ENCODE measurements at places on chromosomes 4 and X.

DNA sequence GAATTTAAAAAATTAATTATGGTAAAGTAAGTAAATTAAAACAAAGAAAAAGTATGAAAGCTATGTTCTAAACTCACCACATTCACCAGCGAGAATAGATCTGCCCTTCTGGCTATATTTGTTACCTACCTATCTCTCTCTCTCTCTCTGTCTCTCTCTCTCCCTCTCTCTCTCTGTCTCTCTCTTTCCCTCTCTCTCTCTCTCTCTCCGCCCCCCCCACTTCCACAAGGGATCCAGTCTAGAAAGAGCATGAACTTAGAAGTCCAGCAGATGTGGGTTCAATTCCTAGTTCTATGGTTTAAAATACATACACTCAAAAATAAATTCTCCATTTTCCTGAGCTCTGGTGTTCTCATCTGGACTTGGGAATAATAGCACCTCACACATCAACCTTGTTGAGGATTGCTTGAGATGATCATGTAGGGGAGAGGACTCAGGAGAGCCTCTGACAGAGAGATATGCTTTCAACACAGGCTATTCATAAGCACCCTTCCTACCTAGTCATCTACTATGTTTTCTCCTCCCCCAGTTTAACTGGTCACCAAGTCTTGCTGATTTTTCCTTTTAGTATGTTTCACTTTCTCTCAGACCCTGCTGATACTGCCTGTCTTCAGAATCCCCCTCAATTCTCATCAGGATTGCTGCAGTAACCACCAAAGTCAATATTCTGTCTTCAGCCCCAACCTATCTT lies 64.7 kb downstream of the SLC7A11 start:
- no peak for DNase-seq

- no peak for DNase-seq
These were observed 595.0 kb upstream of the BOD1L1 start for GRCh38 chr4:14222377-14223029.

DNA sequence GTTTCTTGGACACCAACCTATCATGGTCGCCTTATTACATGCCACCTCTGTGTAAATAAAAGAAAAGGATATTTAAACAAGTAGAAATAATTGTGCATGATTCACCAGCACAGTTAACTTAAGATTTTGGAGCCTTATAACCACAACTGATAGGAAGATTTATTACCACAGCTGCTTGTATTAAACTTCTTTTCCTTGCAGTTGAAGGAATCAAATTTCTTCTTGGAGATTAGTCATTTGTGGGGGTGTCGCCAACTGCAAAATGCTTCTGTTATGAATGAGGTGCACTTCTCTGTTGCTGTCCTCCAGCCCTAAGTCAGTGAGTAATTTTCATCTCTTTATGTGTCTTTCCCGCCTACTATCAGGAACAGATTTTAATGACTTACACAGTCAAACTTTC lies 73.3 kb downstream of the OR13H1 start:
- no peak for DNase-seq

DNA sequence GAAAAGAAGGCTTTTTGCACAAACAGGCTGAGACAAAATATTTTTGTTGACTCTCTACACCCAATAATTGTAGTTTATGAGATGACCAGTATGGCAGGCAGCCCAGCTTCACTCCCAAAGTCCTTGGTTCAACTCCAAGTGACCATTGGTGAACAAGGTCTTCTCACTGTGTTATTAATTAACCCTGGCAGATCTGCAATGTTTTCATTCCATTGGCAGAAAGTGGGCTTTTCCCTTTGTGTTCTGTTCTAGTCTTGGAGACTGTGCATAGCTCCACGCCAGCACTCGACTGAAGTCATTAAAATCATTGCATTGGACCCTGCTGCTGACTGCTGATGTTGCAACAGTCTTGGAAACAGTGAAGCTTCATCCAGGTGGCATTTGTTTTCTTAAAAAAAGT lies 277.3 kb upstream of the HAND2 start:
- DNase-seq, result peak; percentile 13

- no peak for DNase-seq
These were observed 292.2 kb downstream of the FBXO8 start for GRCh38 chr4:173991316-173991715.

GRCh38 chrX:109281483-109282275 lies 200.2 kb downstream of the GUCY2F start:
- DNase-seq, result peak; percentile 1

DNA sequence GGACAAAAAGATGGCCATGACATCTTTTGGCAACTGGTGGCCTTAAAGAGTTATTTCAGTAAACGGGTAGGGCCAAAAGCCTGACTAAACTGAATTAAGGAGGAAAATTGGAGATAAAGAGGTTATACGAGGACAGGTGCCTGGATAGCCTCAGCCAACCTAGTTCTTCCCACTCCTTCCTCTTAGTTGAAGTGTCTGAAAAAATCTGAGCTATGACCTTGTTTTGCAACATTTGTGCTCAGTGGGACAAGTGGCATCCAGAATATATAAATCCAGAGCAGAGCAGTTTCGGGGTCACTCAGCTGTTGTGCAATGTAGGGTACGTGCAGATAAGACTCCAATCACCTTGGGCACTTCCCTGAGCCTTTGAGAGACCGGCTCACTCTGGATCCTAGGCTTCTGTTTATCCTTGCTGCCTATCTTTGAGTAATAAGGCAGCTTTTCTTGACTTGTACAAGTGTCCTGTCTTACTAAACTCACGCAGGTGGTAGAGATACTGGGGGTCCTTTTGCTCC lies 50.2 kb upstream of the MORC4 start:
- no peak for DNase-seq

GRCh38 chrX:139949703-139950102 lies 15.6 kb downstream of the CXorf66 start:
- no peak for DNase-seq

- no peak for DNase-seq
These were observed 138.6 kb upstream of the APOOL start for GRCh38 chrX:84865113-84865512.

DNA sequence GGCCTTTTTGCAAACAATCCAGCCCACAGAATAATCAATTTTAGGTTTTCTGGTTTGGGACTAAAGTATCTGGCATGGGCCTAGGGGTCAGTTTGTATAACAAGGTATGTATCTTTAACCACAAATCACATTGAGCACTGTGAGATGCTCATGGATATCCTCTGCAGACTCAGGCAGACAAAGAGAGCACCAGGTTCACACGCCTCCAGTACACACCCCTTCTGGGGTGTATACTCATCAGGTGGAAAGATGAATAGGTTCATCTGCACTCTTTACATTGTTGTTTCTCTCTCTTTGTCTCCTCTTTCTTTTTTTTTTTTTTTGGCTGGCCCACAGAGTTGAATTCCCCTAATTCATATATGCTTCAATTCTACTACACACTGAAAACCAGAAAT lies 21.1 kb downstream of the TEC start:
- DNase-seq, result no peak

DNA sequence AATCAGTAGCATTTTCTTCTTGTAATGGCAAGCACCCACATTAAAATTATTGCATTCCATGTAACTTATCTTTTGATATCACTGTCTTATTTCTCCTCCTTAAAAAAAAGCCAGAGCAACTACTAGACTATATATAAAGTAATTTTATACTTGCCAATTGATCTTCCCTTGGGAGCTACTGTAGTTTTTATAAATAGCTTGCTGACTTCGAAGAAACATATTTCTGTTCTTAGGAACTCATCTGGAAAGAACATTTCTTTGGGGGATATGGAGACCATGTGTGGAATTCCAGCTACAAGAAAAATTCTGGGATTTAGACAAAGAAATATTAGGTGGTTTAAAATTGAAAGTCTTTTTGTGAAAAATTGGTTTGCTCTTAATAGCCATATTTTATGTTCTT lies 94.9 kb downstream of the BMPR1B start:
- no peak for DNase-seq

DNA sequence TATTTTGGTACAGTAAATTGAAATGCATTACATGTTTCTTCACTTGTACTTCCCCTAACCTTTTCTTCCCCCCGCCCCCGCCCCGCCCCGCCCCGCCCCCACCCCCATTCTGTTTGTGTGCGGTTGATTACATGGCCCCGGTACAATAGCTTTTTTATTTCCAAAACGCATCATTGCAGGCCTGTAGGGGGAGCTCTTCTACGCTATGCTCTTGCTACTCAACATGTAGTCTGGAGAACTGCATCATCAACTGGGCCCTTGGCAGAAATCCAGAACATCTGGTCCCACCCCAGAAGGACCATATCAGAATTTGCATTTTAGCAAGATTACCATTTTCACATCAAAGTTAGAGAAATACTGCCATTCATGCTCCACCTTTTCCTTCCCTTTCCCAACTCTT lies 333.3 kb upstream of the DDX53 start:
- peak; percentile 31 for DNase-seq

DNA sequence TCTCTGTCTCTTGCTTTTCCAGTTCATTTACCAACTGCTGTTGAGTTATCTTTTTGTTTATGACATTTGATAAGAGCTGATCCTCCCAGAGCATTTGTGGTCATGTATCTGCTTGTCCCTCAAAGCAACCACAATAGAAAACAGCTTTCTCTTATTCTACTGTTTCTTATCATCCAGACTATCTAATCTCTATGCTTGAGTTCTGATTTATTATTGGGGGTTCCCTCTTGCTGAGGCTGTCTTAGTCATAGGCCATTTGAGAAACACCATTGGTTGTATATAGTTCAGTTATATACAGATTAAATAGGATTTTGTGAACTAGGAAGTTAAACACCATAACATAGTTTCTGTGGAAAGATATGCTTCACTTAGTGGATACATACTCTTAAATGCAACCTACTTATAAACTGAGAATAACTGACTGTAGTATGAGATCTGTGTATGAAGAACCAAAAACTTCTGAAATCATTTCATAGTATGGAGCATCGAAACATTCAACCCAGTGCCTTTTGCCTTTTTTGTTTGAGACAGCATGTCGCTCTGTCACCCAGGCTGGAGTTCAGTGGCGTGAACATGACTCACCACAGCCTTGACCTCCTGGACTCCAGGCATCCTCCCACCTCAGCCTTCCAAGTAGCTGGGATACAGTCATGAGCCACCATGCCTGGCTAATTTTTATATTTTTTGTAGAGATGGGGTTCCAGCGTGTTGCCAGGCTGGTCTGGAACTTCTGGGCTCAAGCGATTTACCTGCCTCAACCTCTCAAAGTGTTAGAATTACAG lies 75.8 kb downstream of the STIM2 start:
- DNase-seq, result no peak

- DNase-seq, result no peak
These were observed 485.6 kb upstream of the GALNT7 start for GRCh38 chr4:172683021-172683420.

DNA sequence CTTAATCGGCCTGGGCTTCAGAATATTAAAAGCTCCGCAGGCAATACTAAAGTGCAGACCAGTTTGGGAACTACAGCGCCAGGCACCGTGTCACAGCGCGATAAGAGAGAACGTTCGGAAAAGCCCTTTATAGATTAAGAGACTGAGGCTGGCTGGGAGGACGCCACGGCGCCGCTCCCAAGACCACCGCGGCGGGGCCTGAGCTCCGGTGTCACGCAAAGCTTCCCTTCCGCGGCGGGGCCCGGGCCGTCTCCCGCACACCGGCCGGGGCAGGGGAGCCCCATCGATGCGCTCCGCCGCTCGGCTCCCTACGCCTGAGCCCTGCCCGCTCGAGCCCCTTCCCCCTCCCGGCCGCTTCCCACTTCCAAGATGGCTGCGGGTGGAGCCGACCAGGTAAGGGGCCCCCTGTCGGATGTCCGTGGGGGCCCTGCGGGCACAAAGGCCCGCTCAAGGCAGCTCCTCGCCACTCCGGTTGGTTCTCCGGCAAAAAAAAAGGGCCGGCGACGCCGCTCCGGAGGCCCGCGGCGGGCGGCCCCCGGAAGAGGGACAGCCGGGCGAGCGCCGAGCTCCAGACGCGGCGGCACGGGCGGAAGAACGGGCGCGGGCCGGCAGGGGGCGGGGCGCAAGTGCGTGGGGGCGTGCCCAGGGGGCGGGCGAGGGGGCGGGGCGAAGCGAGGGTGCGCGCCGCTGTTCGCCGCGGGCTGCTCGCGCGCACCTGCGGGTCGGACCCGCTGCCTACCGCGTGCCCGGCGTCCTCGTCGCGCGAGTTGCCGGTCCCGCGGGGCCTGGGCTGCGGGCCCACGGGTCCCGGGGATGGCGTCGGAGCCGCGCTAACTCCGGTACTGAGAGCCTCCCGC lies at the start of gene TBC1D14:
TBC1D14 (plus strand) TSS at position 714 of the 857 bp plus-strand sequence. CDS start 13,564 bp downstream, outside the sequence.
- DNase-seq, result peak; percentile 82
